ENCODE measurements at places on chromosomes 4 and X. TPM values are rescaled to one million over a fixed set of nuclear protein-coding genes. Genes with fewer than 3 reads are reported as not detected.

Gene PDGFRA
- total RNA-seq, result 2.1 TPM

DNA sequence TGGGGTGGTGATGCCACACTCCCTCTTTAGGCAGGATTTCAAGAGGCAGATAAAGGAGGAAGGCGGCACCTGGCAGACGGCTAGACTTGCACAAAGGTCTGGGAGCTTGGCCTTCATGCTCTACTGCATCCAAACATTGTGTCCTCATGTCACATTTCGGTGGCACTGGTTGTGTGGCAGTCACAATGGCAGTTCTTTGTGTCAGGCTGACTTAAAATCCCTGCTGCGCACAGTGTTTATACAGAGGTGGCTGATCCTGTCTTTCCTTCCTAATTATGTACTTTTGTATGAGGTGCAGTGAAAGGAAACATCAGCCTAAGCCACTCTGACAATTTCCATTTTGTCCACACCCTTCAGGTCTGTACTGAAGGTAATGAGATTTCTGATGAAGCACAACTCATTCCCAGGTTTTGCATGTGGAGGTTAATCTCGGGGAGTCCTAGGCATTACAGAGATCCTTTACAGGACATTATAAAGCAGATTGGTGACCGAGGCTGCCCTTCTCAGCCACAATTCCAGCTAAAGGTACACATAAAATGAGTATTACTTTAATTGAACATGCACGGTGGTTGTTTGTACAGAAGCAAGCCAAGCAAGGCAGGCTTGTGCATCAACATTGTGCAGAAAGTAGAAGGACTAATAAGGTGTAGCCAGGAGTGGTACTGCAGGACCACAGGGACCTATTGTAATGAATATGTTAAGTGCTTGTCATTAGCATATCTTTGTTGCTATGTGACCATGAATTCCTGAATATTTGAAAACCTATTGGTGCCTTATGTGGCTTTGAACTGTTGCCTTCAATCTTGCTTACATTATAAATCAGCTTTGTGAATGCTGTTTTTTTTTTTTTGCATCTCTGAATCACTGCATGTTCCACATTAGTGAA, 147.6 kb downstream of the STK32B start:
- DNase-seq, result peak; percentile 20

GRCh38 chrX:48848847-48849246, 13.4 kb upstream of the PCSK1N start:
- DNase-seq, result no peak

- no peak for DNase-seq
Measured at GRCh38 chr4:37678624-37679023, 7.6 kb downstream of the RELL1 start.

GRCh38 chrX:66633541-66633940, 5.3 kb downstream of the EDA2R start:
- DNase-seq, result no peak

DNA sequence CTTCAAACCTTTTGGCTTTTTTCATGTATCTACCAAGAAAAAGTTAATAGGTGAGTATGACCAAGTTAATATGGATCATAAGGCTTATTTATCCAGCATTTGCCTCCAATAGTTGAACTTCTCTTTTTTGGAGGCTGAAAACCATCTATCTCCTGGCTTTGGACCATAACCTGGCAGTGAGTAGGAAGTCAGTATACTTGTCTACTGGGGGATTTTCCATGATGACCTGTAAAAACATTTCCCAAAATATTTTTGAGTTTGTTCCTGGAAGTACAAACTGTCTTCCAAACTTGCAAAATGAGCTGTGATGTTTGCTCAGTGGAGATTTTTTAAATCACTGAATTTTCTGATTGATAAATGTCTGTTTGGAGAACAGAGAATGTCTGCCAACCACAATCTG, 349.9 kb downstream of the FAM47B start:
- DNase-seq, result no peak

- DNase-seq, result no peak
Measured at GRCh38 chrX:37796805-37797204, 16.9 kb downstream of the CYBB start.

DNA sequence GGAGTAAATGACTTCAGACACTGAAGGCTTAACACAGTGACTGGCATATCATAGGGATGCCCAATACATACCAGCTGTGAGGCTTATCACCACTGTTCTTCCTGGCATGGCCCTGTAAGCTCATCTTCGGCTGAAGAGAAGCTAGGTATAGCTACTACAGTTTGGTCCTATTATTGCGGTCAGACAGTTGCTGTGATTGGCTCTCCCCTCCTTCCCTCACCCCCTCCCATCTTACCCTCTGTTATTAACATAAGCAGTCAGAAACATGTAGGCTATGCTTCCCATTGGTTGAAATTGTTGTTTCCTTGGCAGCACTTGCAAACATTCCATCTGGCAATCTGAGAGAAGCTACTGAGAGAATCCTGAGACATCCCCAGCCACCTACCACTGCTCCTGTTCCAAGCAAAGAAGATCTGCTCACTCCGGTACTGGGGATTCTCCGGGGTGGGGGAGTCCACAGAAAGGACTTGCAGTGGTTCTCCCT, at the start of gene AKAP14:
Gene AKAP14 (plus strand): TSS at position 51 of the 484 bp plus-strand sequence. CDS start 7,331 bp downstream, outside the sequence.
- DNase-seq, result no peak

DNA sequence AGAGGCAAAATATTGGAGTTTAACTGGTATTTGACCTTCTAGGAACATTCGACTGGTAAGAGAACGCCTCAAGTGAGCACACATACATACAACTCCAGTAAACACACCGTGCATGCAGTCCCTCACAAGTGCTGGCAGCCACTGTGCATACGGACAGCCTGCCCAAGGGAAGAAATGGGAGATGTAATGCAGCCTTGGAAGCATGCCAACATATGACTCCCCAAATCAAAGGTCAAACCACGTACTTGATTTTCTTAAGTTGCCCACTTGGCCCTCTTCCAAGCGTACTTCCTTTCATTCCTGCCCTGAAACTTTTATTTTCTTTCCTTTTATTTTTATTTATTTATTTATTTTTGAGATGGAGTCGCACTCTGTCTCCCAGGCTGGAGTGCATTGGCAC, 206.6 kb downstream of the SPRY1 start:
- no peak for DNase-seq

GRCh38 chr4:38146383-38146782, 186.2 kb downstream of the PTTG2 start:
- no peak for DNase-seq

Gene MAGEA12
- total RNA-seq, result not detected

- DNase-seq, result no peak
Measured at GRCh38 chr4:2647403-2648158, 108.6 kb downstream of the TNIP2 start.

DNA sequence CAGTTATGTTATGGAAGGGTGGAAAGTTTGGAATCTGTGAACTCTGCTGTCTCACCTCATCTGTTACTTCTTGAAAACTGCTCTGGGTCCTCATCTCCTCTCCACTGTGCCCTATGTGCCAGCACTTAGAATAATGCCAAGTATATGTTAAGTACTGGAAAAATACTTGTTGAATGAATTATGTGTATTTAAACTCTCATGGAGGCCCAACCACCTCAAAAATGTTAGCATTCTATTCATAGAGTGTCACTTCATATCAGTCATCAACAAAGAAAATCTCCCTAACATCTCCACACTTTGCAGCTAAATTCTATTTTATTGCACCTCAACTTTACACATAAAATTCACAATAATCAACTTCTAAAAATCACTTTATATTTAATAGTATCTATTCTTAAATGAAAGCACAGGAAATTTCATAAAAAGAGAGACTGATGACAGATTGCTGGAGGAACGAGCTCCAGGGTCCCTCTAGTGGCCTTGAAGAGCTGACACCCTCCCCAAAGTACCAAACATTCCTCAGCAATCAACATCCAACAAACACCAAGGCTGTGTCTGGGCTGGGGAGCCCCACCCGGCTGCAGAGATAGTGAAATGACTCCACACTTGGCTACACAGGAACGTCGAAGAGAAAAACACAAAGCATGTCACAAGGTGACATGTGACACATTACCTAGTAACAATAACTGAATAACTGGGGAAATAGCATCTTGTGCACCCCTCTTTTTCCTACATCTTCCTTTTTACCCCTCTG, 45.8 kb downstream of the SLC39A8 start:
- DNase-seq, result peak; percentile 72

DNA sequence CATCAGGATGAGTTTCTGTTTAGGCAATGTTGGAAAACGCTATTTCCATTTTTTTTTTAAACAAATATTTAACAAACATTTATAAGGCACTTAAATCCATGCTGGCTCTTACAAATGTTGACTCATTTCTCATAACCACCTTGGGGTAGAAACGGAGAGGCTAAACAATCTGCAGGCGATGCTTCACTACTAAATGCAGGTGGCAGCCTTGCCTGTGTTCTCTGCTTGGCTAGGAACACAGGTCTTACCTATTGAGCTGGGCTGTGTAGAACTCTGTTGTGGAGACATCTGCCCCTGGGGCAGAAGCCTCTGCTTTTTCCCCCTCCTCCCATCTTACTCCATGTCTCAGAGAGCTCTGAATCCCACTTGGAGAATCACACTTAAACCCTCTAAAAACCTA, 1.4 kb upstream of the CXCL1 start:
- no peak for DNase-seq

DNA sequence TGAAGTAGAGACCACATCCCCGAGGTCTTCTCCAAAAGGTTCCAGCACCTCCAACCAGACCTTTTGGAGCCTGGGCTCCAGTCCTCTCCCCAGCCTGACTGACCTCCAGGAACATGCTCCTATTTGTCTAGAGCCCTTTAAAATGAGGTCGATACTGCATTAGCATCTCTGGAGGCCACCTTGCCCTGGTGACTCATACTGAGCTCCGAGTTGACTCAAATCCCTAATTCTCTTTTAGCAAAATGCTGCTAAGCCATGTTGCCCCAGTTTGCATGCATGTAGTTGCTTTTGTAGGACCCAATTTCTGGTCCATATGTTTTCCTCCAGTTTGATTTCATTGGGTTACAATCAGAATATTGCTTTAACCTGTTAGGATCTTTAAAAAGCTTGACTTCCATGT, 43.5 kb upstream of the CITED1 start:
- no peak for DNase-seq

Gene SHOX
- not detected for total RNA-seq

- no peak for DNase-seq
Measured at GRCh38 chr4:37719021-37719420, 32.8 kb upstream of the RELL1 start.

- DNase-seq, result no peak
Measured at GRCh38 chr4:17013382-17014006, 115.0 kb upstream of the LDB2 start.

Gene OTC
- total RNA-seq, result not detected

DNA sequence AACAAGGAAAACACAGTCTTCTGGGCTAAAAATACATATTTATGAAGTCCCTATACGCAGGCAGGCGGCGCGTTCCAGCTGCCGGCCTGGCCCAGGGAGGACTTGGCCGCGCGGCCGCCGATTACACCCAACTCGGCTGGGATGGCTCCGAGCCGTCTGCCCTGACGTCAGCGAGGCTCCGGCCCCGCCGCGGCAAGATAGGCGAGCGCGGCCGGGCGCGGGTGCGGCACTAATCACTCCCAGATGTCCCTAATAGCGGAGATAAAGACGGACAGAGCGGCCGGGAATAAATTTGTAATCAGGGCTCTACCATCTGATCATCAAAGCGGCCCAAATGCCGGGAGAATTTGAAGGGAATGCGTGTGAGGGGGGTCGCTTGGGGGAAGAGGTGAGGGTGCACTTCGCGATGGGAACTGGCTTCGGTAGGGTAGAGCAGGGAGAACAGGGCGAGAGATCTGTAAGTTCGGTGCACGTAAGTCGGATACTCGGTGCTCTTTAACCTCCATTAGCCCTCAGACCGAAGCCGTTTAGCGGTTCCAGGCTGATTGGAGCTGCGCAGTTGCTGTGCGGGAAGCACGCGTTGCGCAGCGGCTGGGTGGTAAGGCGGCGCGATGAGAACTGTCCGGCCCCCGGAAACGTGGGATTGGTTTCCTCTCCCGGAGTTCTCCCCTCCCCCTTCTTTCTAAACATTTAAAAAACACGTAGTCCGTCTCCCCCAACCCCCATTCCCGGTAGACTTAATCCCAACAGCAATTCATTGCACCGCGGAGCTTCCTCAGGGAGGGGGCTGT, 7.7 kb downstream of the HAND2 start:
- peak; percentile 89 for DNase-seq

GRCh38 chr4:73759357-73759756, 19.0 kb downstream of the CXCL8 start:
- no peak for DNase-seq

- DNase-seq, result peak; percentile 19
Measured at GRCh38 chr4:139666735-139667281, 1.2 kb downstream of the MGST2 start.

Measured in neural progenitor cell (in vitro differentiated cells).